ENCODE measurements at places on chromosomes 12 and 14.

GRCh38 chr12:95980437-95980836 is 15.7 kb downstream of the HAL start:
- no peak for DNase-seq

DNA sequence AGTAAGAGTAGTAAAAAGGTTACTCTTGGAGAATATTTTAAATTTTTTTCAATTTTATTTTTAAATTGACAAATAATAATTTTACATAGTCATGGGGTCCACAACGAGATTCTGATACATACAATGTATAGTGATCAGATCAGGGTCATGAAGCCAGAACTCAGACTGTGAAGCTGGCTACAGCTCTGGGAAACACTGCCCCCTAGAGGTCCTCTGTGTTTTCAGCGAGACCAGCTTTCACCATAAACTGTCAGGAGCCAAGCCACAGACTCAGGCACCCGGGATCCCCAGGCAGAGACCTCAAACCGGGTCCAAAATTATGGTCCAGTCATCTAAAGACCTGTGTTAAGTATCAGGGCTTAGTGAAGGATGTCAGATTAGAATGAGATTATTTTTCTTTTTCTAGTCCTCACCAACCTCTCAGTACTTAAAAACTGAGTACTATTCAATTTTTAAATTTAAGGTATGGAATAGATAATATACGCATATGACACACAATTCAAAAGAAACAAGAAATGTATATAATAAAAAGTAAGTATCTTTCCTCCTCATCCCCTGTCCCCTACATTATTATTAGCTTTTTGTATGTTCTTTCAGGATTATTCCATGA is 397.1 kb downstream of the MDGA2 start:
- peak; percentile 24 for DNase-seq

- no peak for DNase-seq
Measured at GRCh38 chr12:27794818-27795584, 15.0 kb upstream of the MANSC4 start.

DNA sequence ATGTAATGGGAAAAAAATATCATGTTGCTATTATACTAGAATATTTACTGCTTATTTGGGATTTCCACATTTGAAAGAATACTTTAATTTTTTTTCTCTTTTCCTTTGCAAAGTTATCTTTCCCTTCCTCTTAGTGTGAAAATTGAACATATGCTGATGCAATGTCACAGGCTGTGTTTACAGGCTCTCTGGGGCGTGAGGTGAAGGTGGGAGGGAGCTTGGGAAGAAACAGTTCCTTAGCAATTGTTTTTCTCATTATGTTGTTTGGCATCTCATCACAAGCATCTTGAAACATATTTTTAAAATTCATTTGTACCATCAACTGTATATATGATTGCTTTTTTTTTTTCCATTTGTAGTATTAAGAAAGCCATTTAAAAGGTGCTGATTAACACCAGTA is 47.9 kb upstream of the NAV3 start:
- no peak for DNase-seq

DNA sequence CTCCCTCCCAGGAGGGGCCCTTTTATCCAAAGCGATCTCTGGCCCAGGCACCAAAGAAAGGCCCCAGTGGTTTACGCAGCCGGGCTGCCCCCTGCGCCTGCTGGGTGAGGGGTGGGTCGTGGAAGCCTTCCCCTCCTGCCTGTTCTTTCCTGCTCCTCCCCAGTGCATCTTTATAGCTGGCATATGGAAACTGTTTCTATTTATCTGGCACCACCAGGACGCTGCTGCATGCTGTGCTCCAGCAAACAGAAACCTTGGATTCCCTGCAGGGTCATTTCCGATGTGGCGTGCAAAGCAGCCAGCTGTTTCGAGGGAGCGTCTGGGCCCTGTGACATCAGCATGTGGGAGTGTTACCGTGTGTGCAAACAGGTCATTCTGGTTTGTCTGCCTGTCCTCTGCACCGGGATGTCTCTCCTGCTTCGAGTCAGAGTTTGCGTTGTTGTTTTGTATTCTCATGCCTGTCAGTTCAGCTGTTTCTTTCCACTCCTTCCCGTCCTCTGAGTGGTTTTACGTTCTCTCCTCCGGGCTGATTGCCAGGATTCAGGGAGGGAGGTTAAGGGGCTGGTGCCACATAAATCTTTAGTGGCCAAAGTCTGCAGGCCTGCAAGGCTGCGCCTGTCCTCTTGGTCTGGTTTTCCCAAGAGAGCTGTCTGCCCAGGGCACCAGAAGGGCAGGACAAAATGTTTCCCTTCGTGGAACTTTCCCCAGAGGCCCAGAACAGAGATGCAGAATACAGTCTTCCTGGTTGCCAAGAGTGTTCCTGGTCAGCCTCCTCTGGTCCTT is 24.6 kb downstream of the TPCN1 start:
- no peak for DNase-seq

GRCh38 chr12:89041078-89041477 is 311.2 kb downstream of the DUSP6 start:
- DNase-seq, result no peak

- no peak for DNase-seq
Measured at GRCh38 chr12:51943346-51943745, 8.2 kb upstream of the ACVR1B start.

- no peak for DNase-seq
Measured at GRCh38 chr14:93073358-93073707, 42.4 kb downstream of the ITPK1 start.

DNA sequence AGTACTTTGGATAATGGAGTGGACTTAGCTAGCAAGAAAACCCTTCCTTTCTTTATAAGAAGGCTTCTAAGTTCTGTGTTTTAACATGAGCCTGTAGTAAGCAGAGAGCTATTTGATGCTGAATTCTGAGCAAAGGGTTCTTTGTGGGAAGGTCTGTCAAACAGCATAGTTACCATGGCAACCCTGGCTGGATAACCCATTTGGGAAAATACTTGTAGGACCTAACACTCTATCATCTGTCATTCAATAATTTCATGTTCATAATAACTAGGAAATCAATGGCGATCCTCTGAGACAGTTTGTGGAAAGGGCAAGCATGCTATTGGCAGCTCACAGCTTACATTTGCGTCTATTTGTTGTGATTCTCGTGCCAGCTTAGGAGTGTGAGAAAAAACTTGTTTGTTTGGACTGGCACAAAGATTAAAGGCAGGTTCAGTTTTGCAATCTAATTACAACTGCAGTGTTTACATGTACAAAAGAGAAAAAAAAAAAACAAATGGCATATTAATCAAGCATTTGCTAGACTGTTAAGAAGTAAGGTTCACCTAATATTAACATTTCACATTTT is 219.2 kb downstream of the PDZRN4 start:
- DNase-seq, result no peak

GRCh38 chr12:99454539-99455172 is 192.9 kb upstream of the GARIN6 start:
- no peak for DNase-seq

DNA sequence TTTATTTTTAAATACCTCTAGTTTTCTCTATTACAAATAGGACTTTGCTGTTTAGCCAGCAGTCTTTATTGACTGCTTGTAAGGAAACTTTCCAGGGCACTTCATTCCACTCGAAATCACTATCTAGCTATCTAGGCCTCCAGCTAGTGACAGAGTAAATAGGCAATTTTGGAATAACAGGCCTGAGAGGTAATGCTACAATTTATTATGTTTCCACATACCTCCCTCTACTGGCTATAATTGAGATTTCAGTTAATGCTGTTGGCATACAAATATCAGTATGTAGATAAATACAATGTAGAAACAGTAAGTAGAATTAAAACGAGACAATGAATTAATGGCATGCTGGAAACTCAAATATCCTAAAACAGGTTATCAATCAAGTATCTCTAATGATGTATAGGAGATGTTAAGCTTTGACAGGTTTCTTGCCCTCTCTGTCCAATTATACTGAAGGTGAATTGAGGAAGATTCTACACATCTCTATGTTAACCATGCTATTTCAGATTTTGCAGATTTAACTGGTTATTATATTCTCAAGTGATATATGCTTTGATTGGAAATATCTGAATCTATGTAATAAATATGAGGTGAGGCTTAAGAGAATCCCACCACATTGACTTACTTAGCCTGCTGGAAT is 7.2 kb downstream of the DTD2 start:
- no peak for DNase-seq

GRCh38 chr12:130712346-130713065 is 3.6 kb downstream of the RIMBP2 start:
- DNase-seq, result no peak
